Pancreas (tissue), 10 donors: ENCODE measurements at places on chromosomes 16 and 17. TPM values are rescaled to one million over a fixed set of nuclear protein-coding genes. Genes with fewer than 3 reads are reported as not detected.

Gene TBC1D28
- not detected for total RNA-seq

Gene MSLN
- 1.9 TPM for total RNA-seq

Gene TBC1D26
- total RNA-seq: not detected

Gene PIMREG
- 0.16 TPM for total RNA-seq

Gene SETD1A
- total RNA-seq: 8.1 TPM

Gene MYO15A
- total RNA-seq: 0.52 TPM

Gene RHBDF1
- total RNA-seq: 10.5 TPM

GRCh38 chr16:24520983-24521382, 18.4 kb upstream of the RBBP6 start:
- no peaks in the 10 kb centered on the region for H3K4me1 ChIP-seq
- H3K27me3 ChIP-seq: no peaks in the 10 kb centered on the region
- H3K36me3 ChIP-seq: no peaks in the 10 kb centered on the region
- no peak overlapping the region for H3K4me3 ChIP-seq
- no peak overlapping the region for H3K27ac ChIP-seq

DNA sequence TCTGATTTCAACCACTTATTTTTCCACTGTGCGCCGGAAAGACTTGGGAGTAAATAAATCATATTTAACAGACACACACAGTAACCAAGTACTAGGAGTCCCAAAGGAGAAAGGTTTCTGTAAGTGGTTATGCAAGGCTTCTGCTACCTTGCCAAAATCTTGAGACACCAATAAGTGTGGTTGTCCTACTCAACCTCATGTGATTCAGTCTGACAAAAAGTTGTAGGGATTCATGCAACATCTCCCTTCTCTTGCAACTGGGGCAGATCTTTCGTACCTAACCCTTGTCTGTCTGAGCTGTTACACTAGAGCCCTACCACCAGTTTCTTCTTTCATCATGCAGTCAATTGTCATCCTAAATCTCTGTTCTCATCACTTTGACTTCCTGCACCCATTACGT, 69.9 kb upstream of the NUDT7 start:
- H3K27me3 ChIP-seq: peaks cover 11% of the 10 kb centered on the region
- no peak overlapping the region for H3K27ac ChIP-seq
- no peak for DNase-seq
- H3K4me1 ChIP-seq: no peaks in the 10 kb centered on the region

GRCh38 chr17:76567634-76568432, 17.8 kb downstream of the ST6GALNAC2 start:
- no peak overlapping the region for H3K4me3 ChIP-seq
- H3K27me3 ChIP-seq: no peaks in the 10 kb centered on the region
- H3K27ac ChIP-seq: peak overlapping the region; percentile 43
- DNase-seq: no peak
- H3K4me1 ChIP-seq: peaks cover 12% of the 10 kb centered on the region
- H3K36me3 ChIP-seq: peaks cover 3% of the 10 kb centered on the region

- no peaks in the 10 kb centered on the region for H3K4me1 ChIP-seq
- no peak overlapping the region for H3K27ac ChIP-seq
- H3K27me3 ChIP-seq: no peaks in the 10 kb centered on the region
- no peak for DNase-seq
- no peak overlapping the region for H3K4me3 ChIP-seq
- H3K36me3 ChIP-seq: no peaks in the 10 kb centered on the region
Observed at GRCh38 chr16:14378131-14378551, 251.9 kb downstream of the PARN start.

- H3K4me1 ChIP-seq: no peaks in the 10 kb centered on the region
- DNase-seq: no peak
- no peaks in the 10 kb centered on the region for H3K36me3 ChIP-seq
- H3K4me3 ChIP-seq: no peak overlapping the region
- H3K27me3 ChIP-seq: no peaks in the 10 kb centered on the region
- H3K27ac ChIP-seq: no peak overlapping the region
Observed at GRCh38 chr16:81774348-81774747, 4.7 kb upstream of the PLCG2 start.

DNA sequence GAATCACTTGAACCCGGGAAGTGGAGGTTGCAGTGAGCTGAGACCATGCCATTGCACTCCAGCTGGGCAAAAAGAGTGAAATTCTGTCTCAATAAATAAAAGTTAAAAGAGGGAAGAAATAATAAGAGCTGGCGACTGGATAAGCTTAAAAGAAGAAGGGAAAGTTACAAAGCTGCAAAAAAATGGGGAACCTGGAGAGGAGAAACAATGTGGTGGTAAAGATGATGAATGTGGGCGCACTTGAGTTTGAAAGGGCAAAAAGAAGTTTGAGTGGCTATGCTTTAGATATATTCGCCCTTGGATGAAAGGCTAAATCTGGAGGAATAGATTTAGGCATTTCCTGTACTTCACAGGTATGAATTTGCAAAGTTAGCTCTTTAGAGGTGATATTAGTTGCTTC, 53.0 kb upstream of the YPEL2 start:
- H3K27me3 ChIP-seq: no peaks in the 10 kb centered on the region
- no peaks in the 10 kb centered on the region for H3K4me1 ChIP-seq
- H3K4me3 ChIP-seq: no peak overlapping the region
- no peak for DNase-seq
- H3K27ac ChIP-seq: no peak overlapping the region

DNA sequence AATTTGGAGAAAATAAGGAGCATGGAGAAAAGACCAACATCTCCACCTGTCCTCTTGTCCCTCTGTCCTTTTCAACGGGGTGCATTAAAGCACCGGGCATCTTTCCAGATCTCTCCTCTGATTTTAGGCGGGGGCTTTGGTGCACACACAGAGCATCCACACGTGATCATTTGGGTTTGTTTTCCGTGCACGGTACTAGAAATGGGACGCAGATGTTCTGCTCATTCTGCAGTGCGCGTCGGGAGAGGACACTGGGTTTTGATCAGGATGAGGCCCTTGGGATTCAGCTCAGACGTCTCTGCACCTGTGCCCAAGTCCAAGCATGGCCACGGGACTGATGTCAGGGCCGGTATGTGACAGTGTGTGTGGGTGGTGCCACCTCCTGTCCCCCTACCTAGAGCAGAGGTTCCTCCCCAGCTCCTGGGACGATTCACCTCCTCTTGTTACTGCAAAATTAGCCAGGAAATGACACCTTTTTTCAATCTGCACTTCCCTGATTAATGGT, 31.9 kb downstream of the PDIA2 start:
- H3K4me3 ChIP-seq: no peak overlapping the region
- H3K4me1 ChIP-seq: no peaks in the 10 kb centered on the region
- no peaks in the 10 kb centered on the region for H3K27me3 ChIP-seq
- H3K27ac ChIP-seq: no peak overlapping the region

DNA sequence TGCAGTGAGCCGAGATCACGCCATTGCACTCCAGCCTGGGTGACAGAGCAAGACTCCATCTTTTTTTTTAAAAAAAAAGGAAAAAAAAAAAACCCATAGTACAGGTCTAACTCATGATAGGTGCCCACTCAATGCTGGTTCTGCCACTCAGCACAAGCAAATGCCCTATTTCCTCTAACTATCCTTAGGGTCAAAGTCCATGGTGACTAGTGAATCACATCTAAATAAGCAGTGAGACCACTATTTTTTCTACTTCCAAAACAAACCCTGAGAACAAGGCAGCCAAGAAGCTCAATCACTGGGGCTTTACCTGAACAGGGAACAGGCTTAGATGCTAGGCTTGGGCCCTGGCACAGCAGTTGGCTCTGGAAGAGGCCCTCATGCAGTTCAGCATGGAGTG, 3.4 kb downstream of the BLTP2 start:
- peaks cover 15% of the 10 kb centered on the region for H3K4me1 ChIP-seq
- H3K36me3 ChIP-seq: peaks cover 51% of the 10 kb centered on the region
- DNase-seq: no peak
- H3K27ac ChIP-seq: no peak overlapping the region
- H3K4me3 ChIP-seq: no peak overlapping the region

GRCh38 chr17:3009411-3009920, 53.9 kb downstream of the OR1D5 start:
- no peaks in the 10 kb centered on the region for H3K27me3 ChIP-seq
- no peak overlapping the region for H3K27ac ChIP-seq
- H3K36me3 ChIP-seq: peaks cover 20% of the 10 kb centered on the region
- peaks cover 4% of the 10 kb centered on the region for H3K4me1 ChIP-seq
- DNase-seq: no peak
- no peak overlapping the region for H3K4me3 ChIP-seq

- H3K27me3 ChIP-seq: no peaks in the 10 kb centered on the region
- peaks cover 49% of the 10 kb centered on the region for H3K4me1 ChIP-seq
- no peak overlapping the region for H3K4me3 ChIP-seq
- H3K36me3 ChIP-seq: no peaks in the 10 kb centered on the region
- no peak for DNase-seq
Observed at GRCh38 chr16:85628645-85629044, 15.5 kb downstream of the GSE1 start.

GRCh38 chr16:77897129-77897437, 108.7 kb downstream of the VAT1L start:
- no peaks in the 10 kb centered on the region for H3K27me3 ChIP-seq
- H3K36me3 ChIP-seq: no peaks in the 10 kb centered on the region
- DNase-seq: no peak
- H3K4me3 ChIP-seq: no peak overlapping the region
- H3K4me1 ChIP-seq: no peaks in the 10 kb centered on the region
